ENCODE measurements at places on chromosomes 2 and 18.

- no peak for DNase-seq
Measured at GRCh38 chr2:170463206-170463537, 252.0 kb upstream of the SP5 start.

GRCh38 chr2:49123600-49123999 is 30.7 kb downstream of the FSHR start:
- no peak for DNase-seq

- DNase-seq, result peak; percentile 5
Measured at GRCh38 chr18:72634500-72634899, 90.4 kb upstream of the CBLN2 start.

GRCh38 chr2:180258041-180258537 is 251.0 kb upstream of the CWC22 start:
- no peak for DNase-seq

DNA sequence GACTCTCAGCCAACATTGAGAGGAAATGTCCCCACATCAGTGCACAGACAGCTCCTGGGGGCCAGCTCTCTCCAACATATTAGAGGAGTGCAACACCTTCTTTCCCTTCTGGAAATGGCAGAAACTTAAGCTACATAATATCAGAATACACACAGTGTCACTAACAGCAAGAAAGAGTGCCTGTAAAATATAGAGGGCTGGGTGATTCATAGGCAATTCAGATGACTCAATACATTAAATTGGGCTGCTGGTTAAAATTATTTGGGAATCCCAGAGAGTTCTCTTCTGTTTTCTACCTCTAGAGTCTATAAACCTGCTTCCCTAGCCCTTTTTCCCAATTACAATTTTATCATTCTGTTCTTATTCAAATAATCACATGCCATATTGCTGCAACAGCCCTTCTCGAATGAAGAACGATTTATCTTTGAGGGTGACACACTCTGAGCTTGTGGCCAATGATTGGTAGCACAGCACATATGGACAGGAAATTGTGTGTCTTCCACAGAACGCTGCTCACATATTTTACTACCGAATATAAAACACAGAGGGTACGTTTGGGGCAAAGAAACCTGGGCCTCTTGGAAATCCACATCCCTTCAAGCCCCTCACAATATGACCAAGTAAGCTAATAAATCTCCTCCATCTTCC is 381.2 kb downstream of the MBD2 start:
- DNase-seq, result no peak

DNA sequence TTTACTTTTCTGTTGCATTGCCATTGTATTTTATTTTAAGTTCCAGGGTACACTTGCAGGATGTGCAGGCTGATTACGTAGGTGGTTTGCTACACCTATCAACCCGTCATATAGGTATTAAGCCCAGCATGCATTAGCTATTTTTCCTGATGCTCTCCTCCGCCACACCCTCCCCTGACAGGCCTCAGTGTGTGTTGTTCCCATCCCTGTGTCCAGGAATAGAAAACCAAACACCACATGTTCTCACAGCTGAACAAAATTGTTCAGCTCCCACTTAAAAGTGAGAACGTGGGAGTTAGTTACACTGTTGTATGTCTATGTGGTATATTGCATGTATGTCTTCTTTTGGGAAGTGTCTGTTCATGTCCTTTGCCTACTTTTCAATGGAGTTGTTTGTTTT is 1631.7 kb downstream of the DPP10 start:
- no peak for DNase-seq

GRCh38 chr18:58045242-58046092 is 1.4 kb downstream of the NEDD4L start:
- peak; percentile 80 for DNase-seq

- DNase-seq, result no peak
Measured at GRCh38 chr2:27596627-27597026, 13.8 kb downstream of the ZNF512 start.

All from Calu3 (cell line).